ENCODE measurements at places on chromosomes 2 and 18. TPM values are rescaled to one million over a fixed set of nuclear protein-coding genes. Genes with fewer than 3 reads are reported as not detected.

DNA sequence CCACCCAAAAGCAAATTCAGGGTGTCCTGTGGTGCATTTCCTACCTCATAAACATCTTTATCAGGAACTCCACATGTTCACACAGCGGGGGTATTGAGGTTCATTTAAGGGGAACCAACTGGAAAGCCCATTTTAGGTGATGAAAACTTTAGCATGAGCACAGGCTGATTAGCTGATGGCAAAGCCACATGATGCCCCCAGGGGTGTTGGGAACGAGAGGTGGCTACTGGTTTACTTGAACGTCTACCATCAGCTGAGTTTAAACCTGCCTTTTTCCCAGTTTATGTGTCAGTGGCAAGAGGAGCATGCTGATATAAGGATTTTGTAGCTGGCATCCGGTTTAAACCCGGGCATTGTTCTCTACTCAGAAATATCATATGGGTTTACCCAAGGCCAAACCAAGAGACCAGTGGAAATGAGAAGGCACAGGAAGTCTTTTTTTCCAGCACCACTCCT is 54.5 kb upstream of the UPP2 start:
- no peak for DNase-seq

GRCh38 chr2:216775043-216775453 is 79.7 kb upstream of the IGFBP5 start:
- no peak for DNase-seq

GRCh38 chr2:166234112-166234846 is 106.5 kb upstream of the SCN1A start:
- no peak for DNase-seq

GRCh38 chr2:28972778-28973335 is 8.2 kb upstream of the TOGARAM2 start:
- peak; percentile 9 for DNase-seq

DNA sequence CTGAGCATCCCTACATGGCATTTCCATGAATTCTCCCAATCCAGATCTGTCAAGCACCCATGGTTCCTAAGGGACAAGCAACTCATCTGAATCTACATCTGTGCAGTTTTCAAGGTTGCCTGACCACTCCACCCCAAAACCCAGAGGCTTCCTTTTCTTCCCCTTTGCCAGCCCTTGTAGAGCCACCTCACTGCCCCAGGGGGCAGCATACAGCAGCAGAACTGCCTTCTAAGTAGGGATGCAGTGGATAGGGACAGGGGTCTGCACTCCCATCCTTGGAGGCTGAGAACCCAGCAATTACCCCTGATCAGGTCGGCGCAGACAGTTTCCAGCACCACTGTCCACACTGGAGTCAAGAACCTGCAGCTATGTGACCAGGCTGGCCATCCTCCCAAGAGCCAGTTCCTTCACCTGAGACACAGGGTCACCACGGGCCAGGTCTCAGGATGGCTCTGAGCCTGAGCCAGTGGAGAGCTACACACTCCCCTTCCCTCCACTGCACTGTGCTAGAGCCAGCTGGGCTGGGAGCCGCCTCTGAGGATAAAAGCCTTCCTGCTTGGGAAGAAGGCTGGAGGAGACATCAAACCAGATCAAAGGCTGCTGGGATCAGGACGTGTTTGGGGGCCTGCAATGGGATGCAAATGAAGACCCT is 283.1 kb downstream of the CELF4 start:
- DNase-seq: no peak

- DNase-seq: peak; percentile 19
These were observed 55.8 kb downstream of the TTC32 start for GRCh38 chr2:19846030-19846429.

DNA sequence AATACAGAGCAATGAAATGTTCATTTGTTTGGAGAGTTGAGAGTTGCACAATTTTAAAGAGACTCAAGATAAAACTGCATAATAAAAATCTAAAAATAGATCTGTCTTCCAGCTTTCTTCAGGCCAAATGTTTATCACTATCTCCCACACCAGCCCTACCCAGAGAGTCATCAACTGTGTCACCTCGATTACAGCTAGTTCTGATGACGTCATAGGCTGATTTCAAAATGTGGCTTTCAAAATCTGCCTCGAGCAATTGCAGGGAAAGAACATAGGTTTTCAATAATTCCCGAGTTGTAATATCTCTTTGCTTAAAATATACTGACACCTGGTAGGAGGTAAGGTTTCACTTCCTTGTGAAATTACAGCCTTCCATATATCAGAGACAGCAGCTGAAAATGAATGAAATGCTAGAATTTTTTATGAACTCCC is 677.6 kb upstream of the ID2 start:
- no peak for DNase-seq

DNA sequence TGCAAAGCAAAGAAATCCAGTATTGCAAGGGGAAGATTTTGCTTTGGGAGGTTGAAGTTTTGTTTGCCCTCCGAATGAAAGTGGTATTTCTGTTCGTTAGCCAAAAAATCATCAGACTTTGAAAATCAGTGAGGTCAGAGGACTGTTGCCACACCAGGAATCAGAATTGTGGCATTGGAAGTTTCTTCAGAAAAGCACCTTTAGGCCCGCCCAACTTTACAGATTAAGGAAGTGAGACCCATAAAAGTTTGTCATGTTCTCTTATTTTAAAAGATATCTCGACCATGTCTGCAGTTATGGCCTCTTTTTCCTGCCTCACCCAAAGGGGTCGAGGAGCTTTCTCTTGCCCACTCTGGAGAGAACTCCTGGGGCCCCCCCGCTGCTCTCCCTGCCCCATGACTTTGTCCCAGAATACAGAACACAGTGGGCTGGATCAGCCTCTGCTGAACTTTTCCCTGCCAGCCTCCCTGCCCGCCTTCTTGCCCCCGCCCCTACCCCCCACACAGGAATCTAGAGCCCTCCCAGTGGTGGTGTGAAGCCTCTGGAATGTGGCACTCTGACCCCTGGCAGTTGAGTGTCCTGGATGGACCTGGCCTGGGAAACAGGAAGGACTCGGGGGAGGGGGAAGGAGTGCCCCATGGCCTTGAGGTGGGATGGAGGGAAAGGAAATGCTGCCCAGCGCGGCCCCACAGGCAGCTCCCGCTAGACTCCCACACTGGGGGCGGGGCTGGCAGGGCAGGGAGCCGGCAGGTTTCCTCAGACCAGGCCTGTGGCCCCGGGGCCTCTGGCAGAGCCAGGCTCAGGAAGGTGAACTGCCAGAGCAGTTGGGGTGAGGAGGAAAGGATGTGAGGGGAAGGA is 25.3 kb downstream of the CRIM1 start:
- peak; percentile 79 for DNase-seq

The SEMA4F gene
- total RNA-seq: 3.0 TPM

The CMPK2 gene
- 5.5 TPM for total RNA-seq

The TUBB8B gene
- total RNA-seq: not detected

The POTEF gene
- not detected for total RNA-seq

Measured in cardiac septum (tissue), 1 donor.